ENCODE measurements at places on chromosomes 13 and 19. TPM values are rescaled to one million over a fixed set of nuclear protein-coding genes. Genes with fewer than 3 reads are reported as not detected.

Gene ZNF470
- 3.5 TPM for total RNA-seq

Gene RFPL4AL1
- total RNA-seq = not detected

GRCh38 chr19:44988896-44989556 lies 12.2 kb upstream of the RELB start:
- DNase-seq = peak; percentile 75

GRCh38 chr13:43132257-43132656 lies 108.9 kb downstream of the DNAJC15 start:
- DNase-seq = peak; percentile 4

DNA sequence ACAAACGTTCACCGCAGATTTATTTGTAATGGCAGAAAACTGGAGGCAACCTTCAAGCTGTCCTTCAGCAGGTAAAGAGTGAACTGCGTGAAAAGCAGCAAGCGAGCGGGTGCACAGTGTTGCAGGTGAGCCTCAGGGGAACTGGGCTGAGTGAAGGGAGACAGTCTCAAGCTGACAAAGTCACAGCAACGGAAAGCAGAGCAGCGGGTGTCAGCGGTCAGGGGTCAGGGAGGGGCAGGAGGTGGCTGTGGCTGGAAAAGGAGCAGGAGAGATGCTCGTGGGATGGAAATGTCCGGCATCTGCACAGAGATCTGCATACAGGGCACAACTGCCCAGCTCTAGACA lies 8.5 kb upstream of the RASA3 start:
- no peak for DNase-seq

- DNase-seq = no peak
These were observed 423 bp downstream of the LSM14A start for GRCh38 chr19:34172661-34173192.

- no peak for DNase-seq
These were observed 615.5 kb upstream of the KLHL1 start for GRCh38 chr13:70723732-70724131.

DNA sequence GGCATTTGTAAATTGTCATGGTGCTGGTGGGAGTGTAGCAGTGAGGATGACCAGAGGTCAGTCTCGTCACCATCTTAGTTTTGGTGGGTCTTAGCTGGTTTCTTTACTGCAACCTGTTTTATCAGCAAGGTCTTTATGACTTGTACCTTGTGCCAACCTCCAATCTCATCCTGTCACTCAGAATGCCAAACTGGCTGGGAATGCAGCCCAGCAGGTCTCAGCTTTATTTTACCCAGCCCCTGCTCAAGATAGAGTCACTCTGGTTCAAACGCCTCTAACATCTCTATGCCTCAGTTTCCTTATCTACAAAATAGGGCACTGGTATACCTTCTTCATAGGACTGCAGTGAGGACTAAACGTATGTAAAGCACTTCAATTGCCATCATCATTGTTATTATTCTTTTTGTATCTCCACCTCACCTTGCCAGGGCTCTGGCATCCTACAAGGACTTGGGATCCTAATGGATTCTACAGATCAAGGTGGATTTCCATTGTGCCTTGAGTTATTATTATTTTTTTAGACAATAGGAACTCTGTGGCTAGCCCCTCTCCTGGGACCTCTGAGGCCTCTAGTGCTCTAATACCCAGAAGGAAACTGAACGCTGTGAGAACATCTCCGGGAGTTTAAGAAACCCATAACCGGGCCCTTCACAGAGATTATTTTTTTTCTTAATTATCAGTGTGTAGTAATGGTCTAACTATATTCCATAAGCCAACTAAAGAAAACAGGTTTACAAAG lies 69.0 kb upstream of the RGCC start:
- no peak for DNase-seq

GRCh38 chr19:2618611-2619010 lies 83.9 kb downstream of the GNG7 start:
- peak; percentile 63 for DNase-seq
